Placental epithelial cell (primary cell): ENCODE measurements at places on chromosomes 7 and 10. TPM values are rescaled to one million over a fixed set of nuclear protein-coding genes. Genes with fewer than 3 reads are reported as not detected.

The HDAC9 gene
- total RNA-seq = not detected in 2 replicates

The MRPS24 gene
- 84.0 and 121 TPM in 2 replicates for total RNA-seq

The TAS2R3 gene
- total RNA-seq = 2.1 and 3.5 TPM in 2 replicates

The LIPF gene
- total RNA-seq = not detected in 2 replicates

The CDK14 gene
- 15.4 and 16.1 TPM in 2 replicates for total RNA-seq

The FZD1 gene
- 22.9 and 27.5 TPM in 2 replicates for total RNA-seq

The GLI3 gene
- 1.8 and 3.1 TPM in 2 replicates for total RNA-seq

The ANK3 gene
- total RNA-seq = 109 and 239 TPM in 2 replicates

The NKX1-2 gene
- not detected in 2 replicates for total RNA-seq

The MARVELD1 gene
- total RNA-seq = 83.6 and 91.4 TPM in 2 replicates

The MAGI2 gene
- total RNA-seq = 9.4 and 9.5 TPM in 2 replicates

The NUTM2D gene
- total RNA-seq = 5.1 and 6.3 TPM in 2 replicates

The LRRC61 gene
- total RNA-seq = 7.9 and 12.0 TPM in 2 replicates

The ZNF425 gene
- total RNA-seq = 6.7 and 9.0 TPM in 2 replicates

The AKR1B15 gene
- under 0.01 TPM in 1 of 2 replicates, not detected in the other for total RNA-seq

The GTF2IRD1 gene
- total RNA-seq = 7.0 and 12.2 TPM in 2 replicates

The COL28A1 gene
- total RNA-seq = under 0.01 TPM in 2 replicates

The GAD2 gene
- not detected in 2 replicates for total RNA-seq

The ACTL6B gene
- not detected in 2 replicates for total RNA-seq

The OR2A5 gene
- total RNA-seq = not detected in 2 replicates

The CRYGN gene
- total RNA-seq = not detected in 2 replicates

The AKR1C4 gene
- not detected in 2 replicates for total RNA-seq

The SEC24C gene
- 56.1 and 94.3 TPM in 2 replicates for total RNA-seq

The TSPAN12 gene
- total RNA-seq = 5.2 and 6.3 TPM in 2 replicates

The LBX1 gene
- total RNA-seq = not detected in 2 replicates

The MUC3A gene
- total RNA-seq = under 0.01 TPM in 1 of 2 replicates, not detected in the other

The ZWINT gene
- 14.1 and 20.2 TPM in 2 replicates for total RNA-seq

The AMZ1 gene
- total RNA-seq = 11.0 and 16.2 TPM in 2 replicates

The TAS2R41 gene
- 0.11 TPM in 1 of 2 replicates, not detected in the other for total RNA-seq

The NME8 gene
- not detected in 2 replicates for total RNA-seq

The KLF14 gene
- total RNA-seq = under 0.01 TPM in 1 of 2 replicates, not detected in the other

The MINDY4 gene
- total RNA-seq = 4.0 and 4.7 TPM in 2 replicates

The ASB4 gene
- total RNA-seq = under 0.01 and 0.65 TPM in 2 replicates

The CFAP69 gene
- total RNA-seq = 2.3 and 2.7 TPM in 2 replicates

The NODAL gene
- total RNA-seq = 0.43 TPM in 1 of 2 replicates, not detected in the other

The COBL gene
- total RNA-seq = under 0.01 and 0.11 TPM in 2 replicates

The CHRM2 gene
- under 0.01 and 0.11 TPM in 2 replicates for total RNA-seq

The ASB15 gene
- 0.11 TPM in 1 of 2 replicates, not detected in the other for total RNA-seq

The LRCH4 gene
- 19.6 and 52.1 TPM in 2 replicates for total RNA-seq

The OR6V1 gene
- total RNA-seq = not detected in 2 replicates

The TRPV5 gene
- under 0.01 TPM in 1 of 2 replicates, not detected in the other for total RNA-seq

The ZNF273 gene
- 3.0 and 3.5 TPM in 2 replicates for total RNA-seq

The TEX47 gene
- total RNA-seq = not detected in 2 replicates
